Thoracic aorta (tissue), 2 donors: ENCODE measurements at places on chromosomes 2 and 18. TPM values are rescaled to one million over a fixed set of nuclear protein-coding genes. Genes with fewer than 3 reads are reported as not detected.

Gene MARCO
- 13.7 TPM for total RNA-seq

Gene SERPINB4
- total RNA-seq = not detected

Gene ZFP36L2
- 172 TPM for total RNA-seq

Gene SIX3
- not detected for total RNA-seq

DNA sequence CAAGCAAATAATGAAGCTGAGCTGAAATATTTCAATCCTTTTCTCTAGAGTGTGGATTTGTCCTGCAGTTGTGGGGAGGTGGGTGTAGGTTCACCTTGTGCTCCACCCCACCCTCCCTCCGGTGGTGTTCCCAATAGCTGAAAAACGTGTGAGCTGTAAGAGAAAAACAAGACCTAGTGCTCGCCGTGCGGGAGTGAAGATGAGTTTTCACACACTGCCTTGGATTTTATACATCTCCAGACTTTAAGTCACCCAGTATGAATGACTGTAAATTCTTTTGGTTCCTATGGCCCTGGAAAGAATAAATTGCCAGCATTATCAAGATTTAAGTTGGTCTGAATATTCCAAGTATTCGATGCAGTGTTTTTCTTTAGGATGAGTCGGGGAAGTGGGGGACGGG is 1.9 kb upstream of the SOX11 start:
- peaks cover 4% of the 10 kb centered on the region for H3K27me3 ChIP-seq
- H3K4me1 ChIP-seq = peaks cover 10% of the 10 kb centered on the region
- no peak overlapping the region for H3K4me3 ChIP-seq

DNA sequence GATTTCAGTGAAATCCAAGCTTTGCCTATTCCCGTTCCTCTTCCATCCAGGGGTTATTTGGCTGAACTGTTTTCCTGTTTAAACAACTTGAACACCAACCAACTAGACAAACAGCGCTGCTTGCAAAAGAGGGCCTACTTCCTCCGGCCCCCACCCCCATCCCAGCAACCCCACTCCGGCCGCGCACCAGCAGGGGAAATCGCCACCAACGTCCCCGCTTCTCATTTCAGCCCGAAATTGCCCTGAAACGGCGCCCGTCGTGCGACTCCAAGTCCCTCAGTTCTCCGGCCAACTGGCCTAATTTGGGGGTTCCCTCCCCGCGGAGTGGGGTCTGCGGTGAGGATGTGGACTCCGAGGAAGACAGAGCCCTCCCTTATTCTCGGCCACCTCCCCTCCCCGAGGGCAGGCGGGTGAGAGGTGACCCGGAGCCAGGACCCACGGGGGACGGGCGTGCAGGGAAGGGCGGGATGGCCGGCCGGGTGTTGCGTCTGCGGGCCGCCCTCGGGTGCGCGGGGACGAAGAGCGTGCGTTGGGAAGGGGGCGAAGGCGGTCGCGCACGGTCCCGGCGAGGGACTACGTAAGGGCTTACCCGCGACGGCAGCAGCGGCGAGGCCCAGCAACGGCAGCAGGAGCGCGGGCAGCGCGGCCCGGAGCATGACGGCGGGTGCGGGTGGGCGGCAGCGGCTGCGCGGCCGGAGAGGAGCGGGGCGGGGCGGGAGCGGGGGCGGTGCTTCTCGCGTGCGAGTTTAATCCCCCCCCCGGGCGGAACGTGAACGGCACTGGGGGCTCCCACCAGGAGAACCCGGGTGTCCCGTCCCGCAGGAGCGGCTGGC is at the start of gene CD302:
Gene CD302 (minus strand): TSS at position 666 of the 833 bp plus-strand sequence. CDS start 10 bp downstream, at position 656.
- H3K27me3 ChIP-seq = no peaks in the 10 kb centered on the region
- peak within 1 kb of the TSS; percentile 82 for H3K27ac ChIP-seq
- no peaks in the 10 kb centered on the region for H3K36me3 ChIP-seq
- peaks cover 33% of the 10 kb centered on the region for H3K4me1 ChIP-seq
- peak; percentile 9 for DNase-seq
- peak within 1 kb of the TSS; percentile 98 for H3K4me3 ChIP-seq

GRCh38 chr18:7021994-7022840 is 95.4 kb downstream of the LAMA1 start:
- H3K36me3 ChIP-seq = no peaks in the 10 kb centered on the region
- no peaks in the 10 kb centered on the region for H3K4me1 ChIP-seq
- H3K27me3 ChIP-seq = no peaks in the 10 kb centered on the region

GRCh38 chr2:69977186-69977585 is 15.8 kb upstream of the ASPRV1 start:
- H3K27me3 ChIP-seq = no peaks in the 10 kb centered on the region
- no peaks in the 10 kb centered on the region for H3K36me3 ChIP-seq
- no peak overlapping the region for H3K27ac ChIP-seq
- H3K4me1 ChIP-seq = peaks cover 5% of the 10 kb centered on the region

DNA sequence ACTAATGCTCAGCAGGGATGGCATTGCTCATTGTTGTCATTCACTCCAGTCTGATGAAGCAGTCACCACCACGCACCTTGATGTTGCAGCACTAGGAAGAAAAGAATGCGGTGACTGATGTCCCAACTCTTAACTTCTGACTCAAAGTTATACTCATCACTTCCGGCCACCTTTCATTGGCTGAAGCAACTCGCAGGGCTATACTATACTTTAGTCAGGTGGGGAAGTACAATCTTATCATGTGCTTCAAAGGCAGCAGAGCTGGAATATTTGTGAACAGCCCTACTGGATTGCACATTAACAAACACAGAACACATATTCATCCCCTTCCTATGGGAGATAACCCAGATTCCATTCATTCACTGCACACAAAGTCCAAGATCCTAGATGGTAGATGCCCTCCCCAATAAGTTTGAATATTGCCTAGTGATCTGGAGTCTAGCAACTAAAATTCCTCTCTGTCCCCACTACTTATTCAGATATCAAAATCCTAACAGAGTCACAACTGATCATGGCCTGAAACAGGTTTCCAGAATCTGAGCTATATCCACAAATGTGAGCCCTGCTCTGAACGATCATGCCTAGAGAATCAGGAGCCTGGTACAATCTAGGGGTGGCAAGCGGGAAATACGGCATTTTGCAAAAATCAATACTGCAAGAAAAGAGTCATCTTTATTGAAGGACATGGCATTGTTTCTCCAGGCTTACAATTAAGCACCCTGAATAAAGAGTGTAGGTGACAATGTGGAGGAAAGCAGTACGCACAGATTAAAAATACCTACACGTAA is 3.4 kb upstream of the SPATS2L start:
- H3K4me3 ChIP-seq = no peak overlapping the region
- no peak for DNase-seq
- peaks cover 5% of the 10 kb centered on the region for H3K4me1 ChIP-seq
- no peaks in the 10 kb centered on the region for H3K27me3 ChIP-seq
- no peak overlapping the region for H3K27ac ChIP-seq
